Right atrium auricular region (tissue), 2 donors: ENCODE measurements at places on chromosomes 5 and 9. TPM values are rescaled to one million over a fixed set of nuclear protein-coding genes. Genes with fewer than 3 reads are reported as not detected.

SLC46A2 gene
- total RNA-seq: not detected

FAM169A gene
- 4.2 TPM for total RNA-seq

PCDHB9 gene
- total RNA-seq: 2.5 TPM

PCDHGA4 gene
- total RNA-seq: 4.4 TPM

UIMC1 gene
- 18.9 TPM for total RNA-seq

MLANA gene
- not detected for total RNA-seq

DNA sequence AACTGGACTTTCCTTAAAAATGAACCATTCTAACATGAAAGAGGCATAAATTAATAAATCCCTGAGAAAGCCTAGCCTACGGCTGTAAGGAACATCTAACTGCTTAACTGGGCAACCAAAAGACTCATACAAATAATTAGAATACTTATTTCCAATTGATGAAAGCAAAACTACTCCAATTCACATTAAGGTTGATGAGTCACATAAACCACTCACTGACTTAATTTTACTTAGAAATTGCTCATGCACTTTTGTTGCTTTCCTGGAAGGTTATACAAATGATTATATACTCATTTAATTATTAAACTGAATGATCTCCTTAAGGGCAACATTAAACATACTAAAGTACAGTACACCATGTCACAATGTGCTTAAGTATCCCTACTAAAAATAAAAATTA, 101.9 kb downstream of the NFIB start:
- no peaks in the 10 kb centered on the region for H3K27me3 ChIP-seq
- no peak for DNase-seq
- no peak overlapping the region for H3K4me3 ChIP-seq
- H3K36me3 ChIP-seq: no peaks in the 10 kb centered on the region
- H3K4me1 ChIP-seq: peaks cover 65% of the 10 kb centered on the region

DNA sequence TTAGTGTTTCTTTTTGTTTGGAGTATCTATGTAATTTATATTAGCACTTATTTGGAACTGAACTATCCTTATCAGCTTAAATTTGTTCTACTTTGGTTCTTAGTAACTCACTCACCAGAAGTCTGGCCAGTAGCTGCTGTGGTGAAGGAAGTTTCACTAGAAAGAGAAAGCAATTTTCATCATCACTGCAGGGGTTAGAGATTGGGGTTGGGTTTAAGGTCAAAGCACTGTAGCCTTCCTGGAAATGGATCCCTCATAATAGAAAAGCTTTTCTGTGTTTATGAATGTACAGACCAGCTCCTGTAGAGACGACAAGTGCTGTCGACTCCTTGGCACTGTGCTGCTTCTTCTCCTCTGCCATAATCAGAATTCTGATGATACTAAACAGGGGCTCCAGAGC, 22.2 kb downstream of the MROH2B start:
- H3K27me3 ChIP-seq: no peaks in the 10 kb centered on the region
- H3K36me3 ChIP-seq: no peaks in the 10 kb centered on the region
- no peak for DNase-seq
- no peak overlapping the region for H3K27ac ChIP-seq

GRCh38 chr5:56160723-56161438, 72.2 kb downstream of the ANKRD55 start:
- H3K36me3 ChIP-seq: no peaks in the 10 kb centered on the region
- no peak overlapping the region for H3K27ac ChIP-seq
- H3K4me1 ChIP-seq: no peaks in the 10 kb centered on the region
- no peak for DNase-seq

- no peak for DNase-seq
- no peak overlapping the region for H3K27ac ChIP-seq
- no peaks in the 10 kb centered on the region for H3K27me3 ChIP-seq
- H3K4me3 ChIP-seq: no peak overlapping the region
- no peaks in the 10 kb centered on the region for H3K36me3 ChIP-seq
Observed at GRCh38 chr5:96288845-96289185, 144.2 kb downstream of the PCSK1 start.

DNA sequence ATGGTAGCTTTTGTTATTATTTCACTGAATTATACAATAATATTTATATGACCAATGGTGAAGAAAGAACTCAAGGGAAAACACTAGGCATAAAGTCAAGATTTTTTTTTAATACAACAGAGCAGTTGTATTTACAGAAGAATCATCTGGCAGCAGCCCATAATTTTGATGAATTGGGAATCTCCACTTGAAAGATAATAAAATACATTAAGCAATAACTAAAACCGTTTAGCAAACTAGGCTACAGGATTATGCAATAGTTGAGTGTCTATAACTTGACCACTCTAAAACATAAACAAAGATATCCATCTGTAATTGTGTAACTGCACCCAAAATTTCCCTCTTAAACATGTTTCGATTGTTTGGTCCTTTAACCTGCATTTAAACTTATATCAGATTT, 80.8 kb downstream of the SNCAIP start:
- H3K4me3 ChIP-seq: no peak overlapping the region
- H3K27me3 ChIP-seq: no peaks in the 10 kb centered on the region
- H3K36me3 ChIP-seq: no peaks in the 10 kb centered on the region
- no peak for DNase-seq
- H3K27ac ChIP-seq: no peak overlapping the region

DNA sequence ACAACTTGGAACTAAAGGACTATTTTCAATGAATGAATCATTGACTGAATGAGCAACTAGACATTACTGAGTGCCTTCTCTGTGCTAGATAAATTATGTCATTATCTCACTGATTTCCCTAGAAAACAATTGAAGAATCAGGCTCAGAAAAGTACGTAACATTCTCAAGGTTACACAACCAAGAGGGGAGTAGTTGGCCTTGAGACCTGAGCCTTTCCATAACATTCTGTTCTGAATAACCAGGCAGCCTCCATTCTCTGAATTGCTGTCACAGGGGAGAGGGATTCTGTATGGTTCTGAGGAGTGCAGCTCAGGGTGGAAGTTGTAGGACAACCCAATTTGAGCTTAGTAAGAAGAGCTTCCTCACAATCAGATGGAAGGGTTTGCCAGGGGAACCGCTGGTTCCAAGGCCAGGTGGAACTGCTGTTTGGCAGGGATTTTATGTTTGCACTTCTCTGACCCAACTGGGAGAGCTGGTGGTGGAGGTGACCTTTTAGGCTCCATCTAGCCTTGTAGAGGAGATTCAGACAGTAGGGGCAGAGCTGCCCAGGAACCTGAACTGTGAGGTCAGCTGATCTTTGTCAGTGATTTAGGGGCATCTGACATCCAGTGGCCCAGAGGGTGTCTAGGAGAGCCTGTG, 16.3 kb downstream of the POLR1E start:
- H3K4me3 ChIP-seq: no peak overlapping the region
- H3K4me1 ChIP-seq: no peaks in the 10 kb centered on the region
- no peak overlapping the region for H3K27ac ChIP-seq
- H3K27me3 ChIP-seq: no peaks in the 10 kb centered on the region

- DNase-seq: no peak
- H3K4me3 ChIP-seq: no peak overlapping the region
- H3K27me3 ChIP-seq: no peaks in the 10 kb centered on the region
- H3K4me1 ChIP-seq: peaks cover 19% of the 10 kb centered on the region
- no peaks in the 10 kb centered on the region for H3K36me3 ChIP-seq
Observed at GRCh38 chr5:66680804-66681203, 84.6 kb downstream of the MAST4 start.

- H3K27ac ChIP-seq: no peak overlapping the region
- no peaks in the 10 kb centered on the region for H3K27me3 ChIP-seq
- no peak for DNase-seq
- no peak overlapping the region for H3K4me3 ChIP-seq
Observed at GRCh38 chr5:174982485-174982884, 258.1 kb downstream of the MSX2 start.

- H3K4me3 ChIP-seq: no peak overlapping the region
- no peaks in the 10 kb centered on the region for H3K27me3 ChIP-seq
- DNase-seq: no peak
- no peak overlapping the region for H3K27ac ChIP-seq
- no peaks in the 10 kb centered on the region for H3K4me1 ChIP-seq
Observed at GRCh38 chr9:106600955-106601560, 261.9 kb upstream of the ZNF462 start.

- H3K36me3 ChIP-seq: no peaks in the 10 kb centered on the region
- H3K27me3 ChIP-seq: no peaks in the 10 kb centered on the region
- H3K27ac ChIP-seq: no peak overlapping the region
- no peak overlapping the region for H3K4me3 ChIP-seq
- no peak for DNase-seq
Observed at GRCh38 chr5:157456301-157456700, 3.7 kb upstream of the NIPAL4 start.
